ENCODE measurements at places on chromosomes 3 and 15.

GRCh38 chr3:45056608-45057301 lies 30.7 kb downstream of the CLEC3B start:
- DNase-seq: peak; percentile 64

- peak; percentile 57 for DNase-seq
Observed at GRCh38 chr3:186821429-186822387, 15.4 kb upstream of the RFC4 start.

DNA sequence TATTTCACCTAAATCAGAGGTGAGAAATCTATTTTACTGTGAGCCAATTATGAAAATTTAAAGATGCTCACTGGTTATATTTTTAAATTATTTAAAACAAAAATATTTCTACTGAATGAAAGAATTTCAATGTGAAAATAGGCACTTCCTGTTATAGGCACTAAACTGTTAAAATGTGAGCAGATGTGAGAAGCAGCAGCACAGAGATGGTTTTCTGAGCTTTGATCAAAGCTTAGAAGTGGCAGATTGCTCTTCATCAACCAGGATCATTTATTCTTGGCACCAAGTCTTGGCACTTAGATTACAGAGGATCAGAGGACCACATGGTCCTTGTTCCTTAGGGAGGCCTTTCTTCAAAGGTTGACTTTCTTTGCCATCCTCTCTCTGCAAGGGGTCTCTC lies 18.0 kb upstream of the TSC22D2 start:
- no peak for DNase-seq

DNA sequence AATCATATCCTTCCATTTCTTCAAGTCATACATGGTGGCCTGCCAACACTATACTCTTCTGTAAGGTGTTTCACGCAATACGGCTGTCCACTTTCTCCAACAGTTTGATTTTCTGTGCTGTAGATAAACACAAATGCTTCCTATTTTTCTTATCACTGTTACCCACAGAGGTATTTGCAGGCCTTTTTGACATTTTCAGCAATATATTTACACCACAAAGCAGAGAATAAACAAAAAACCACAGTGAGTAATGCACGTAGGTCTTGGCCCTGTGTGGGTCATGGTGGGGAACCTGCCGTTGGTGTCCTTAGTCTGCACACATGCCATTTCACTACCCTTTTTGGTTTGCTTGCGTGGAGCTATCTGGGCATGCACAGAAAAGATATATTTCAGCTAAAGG lies 59.5 kb downstream of the LRRC28 start:
- DNase-seq: no peak

DNA sequence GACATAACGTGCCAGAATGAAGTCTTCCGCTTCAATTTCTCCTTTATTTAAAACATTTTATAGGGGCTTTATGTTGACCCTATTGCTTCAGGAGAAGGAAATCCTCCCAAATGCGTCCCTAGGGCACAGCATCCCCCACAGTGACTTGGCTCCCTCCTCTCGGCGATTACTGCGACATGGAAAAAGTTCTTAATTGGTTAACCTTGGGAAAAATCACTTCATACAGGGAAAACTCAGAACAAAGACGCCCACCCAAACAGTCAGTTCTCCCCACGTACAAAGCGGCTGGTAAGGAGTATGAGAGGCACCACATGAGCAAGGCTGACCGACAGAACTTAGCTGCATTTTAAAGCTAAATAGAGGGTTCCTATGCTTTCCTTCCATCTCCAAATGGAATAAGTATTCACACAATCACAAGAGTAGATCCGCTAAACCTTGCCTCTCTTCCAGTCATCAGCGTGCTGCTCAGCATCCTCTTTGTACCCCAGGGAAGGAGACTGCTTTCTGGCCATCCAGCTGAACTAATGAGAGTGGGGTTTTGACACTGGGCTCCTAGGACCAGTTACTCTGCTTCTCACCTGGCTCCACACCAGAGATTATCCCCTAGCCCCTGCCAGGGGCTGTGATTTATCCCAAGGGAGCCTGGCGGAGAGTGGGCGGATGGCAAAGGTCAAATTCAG lies 415.3 kb upstream of the WNT5A start:
- DNase-seq: no peak

DNA sequence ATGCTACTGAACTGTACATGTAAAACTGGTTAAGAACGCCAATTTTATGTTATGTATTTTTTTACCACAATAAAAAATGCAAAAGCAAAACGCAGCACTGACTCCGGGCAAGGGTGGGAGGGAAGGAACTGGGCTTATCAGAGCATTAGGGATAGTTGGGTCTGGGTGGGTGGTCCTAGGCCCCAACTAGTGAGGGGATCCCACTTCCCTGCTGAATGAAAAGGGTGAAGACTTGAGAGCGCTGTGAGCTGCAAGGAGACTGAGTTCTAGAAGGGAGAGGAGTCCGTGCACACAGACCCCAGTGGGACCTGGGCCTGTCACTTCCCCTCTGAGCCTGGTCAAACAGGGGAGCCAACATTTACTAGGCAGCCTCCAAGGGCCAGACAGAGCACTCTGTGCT lies 98.6 kb downstream of the TPRA1 start:
- DNase-seq: no peak

DNA sequence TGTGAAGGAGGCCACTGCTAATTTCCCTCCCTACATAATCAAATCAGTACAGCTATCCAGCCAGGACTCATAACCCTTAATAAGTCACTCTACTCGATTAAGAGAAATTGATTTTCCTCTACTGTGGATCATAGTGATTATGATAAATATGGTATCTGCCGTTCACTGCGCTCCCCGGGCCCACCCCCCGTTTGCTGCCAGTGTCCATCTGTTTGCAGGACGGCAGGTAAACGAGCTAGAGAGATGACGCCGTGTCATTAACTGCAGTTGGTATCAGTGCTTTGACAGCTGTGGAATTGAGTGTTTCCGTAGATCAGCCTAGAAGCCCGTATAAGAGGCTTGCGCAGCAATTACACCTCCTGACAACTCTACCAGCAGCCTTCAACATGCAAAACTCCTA lies 94.9 kb downstream of the ROBO2 start:
- no peak for DNase-seq

- no peak for DNase-seq
Observed at GRCh38 chr3:51937611-51938450, 3.9 kb downstream of the RRP9 start.

DNA sequence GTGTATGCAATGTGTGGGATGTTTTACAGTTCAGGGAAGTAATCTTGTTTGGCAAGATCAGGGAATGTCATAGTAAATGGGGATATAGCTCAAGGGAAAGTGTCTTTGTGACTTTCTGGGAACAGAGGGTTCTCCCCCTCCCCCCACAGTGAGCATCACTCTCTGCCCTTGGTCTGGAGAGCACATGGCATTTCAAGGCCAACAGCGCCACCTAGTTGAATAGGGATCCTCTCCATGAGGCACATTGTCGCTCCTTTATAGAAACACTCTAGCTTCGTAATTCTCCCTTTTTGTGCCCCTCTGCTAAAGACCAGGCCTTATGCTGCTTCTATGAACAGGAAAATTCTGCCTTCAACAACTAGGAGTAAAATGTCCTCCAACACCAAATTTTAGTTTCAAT lies 37.1 kb upstream of the ARNT2 start:
- DNase-seq: peak; percentile 11

GRCh38 chr3:174862666-174863065 lies 3.5 kb downstream of the NAALADL2 start:
- DNase-seq: no peak

DNA sequence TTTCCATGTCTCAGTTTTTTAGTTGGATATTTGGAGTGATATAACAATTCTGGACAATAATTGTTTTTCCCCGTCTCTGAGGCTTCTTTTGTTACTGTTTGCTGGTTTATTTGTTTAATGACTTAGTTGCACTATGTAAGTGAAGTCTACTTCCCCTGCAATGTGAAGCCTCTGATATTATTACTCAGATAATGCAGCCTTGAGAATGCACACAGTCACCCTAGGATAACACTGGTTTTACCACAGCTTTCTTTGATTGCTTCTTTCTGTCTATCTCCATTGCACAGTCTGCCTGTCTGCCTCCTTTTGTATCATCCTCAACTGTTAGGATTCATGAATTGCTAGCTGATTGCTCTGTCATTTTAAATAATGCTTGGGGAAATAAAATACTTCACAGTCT lies 208.7 kb upstream of the ROBO1 start:
- DNase-seq: no peak

DNA sequence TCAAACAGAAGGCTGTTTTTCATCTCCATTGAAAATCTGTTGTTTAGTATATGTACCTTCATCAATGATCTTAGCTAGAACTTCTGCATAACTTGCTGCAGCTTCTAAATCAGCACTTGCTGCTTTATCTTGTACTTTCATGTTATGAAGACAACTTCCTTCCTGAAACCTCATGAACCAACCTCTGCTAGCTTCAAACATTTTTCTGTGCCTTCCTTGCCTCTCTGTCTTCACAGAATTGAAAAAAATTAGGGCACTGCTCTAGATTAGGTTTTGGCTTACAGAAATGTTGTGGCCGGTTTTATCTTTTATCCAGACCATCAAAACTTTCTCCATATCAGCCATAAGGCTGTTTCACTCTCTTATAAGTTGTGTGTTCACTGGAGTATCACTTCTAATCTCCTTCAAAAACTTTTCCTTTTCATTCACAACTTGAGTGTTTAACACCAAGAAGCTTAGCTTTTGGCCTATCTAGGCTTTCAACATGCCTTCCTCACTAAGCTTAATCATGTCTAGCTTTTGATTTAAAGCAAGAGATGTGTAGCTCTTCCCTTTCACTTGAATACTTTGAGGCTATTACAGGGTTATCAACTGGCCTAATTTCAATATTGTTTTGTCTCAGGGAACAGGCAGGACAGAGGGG lies 78.6 kb downstream of the IGSF11 start:
- DNase-seq: no peak

DNA sequence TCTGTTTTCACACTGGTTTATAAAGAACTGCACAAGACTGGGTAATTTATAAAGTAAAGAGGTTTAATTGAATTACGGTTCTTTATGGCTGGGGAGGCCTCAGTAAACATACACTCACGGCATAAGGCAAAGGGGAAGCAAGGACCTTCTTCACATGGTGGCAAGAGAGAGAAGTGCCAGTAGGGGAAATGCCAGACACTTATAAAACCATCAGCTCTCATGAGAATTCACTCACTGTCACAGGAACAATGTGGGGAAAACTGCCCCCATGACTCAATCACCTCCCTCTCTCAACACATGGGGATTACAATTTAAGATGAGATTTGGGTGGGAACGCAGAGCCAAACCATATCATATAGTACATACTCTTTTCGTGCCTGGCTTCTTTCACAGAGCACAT lies 42.4 kb downstream of the MAP2K1 start:
- peak; percentile 75 for DNase-seq

GRCh38 chr3:194102436-194102835 lies 33.5 kb upstream of the HES1 start:
- no peak for DNase-seq

- DNase-seq: no peak
Observed at GRCh38 chr15:99125061-99125891, 20.4 kb downstream of the SYNM start.

- DNase-seq: peak; percentile 56
Observed at GRCh38 chr3:129611812-129612533, 5.5 kb upstream of the PLXND1 start.

DNA sequence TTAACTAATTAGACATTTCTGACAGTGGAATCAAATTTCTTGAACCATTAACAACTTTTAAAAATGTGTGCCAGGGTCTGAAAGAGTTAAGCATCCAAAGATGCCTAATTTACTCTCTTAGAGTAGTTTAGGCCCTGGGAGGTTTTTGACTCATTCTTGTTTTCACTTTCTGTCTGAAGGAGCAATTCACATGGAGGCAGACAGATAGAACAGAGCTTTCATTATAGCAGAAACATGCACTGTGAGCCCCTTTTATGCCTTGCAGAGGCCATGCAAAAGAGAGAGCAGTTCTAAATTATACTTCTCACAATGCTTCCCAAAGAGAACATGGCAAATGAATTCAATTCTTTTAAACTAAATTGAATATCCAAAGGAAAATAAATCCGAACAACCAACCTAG lies 554.8 kb downstream of the MFSD1 start:
- no peak for DNase-seq

DNA sequence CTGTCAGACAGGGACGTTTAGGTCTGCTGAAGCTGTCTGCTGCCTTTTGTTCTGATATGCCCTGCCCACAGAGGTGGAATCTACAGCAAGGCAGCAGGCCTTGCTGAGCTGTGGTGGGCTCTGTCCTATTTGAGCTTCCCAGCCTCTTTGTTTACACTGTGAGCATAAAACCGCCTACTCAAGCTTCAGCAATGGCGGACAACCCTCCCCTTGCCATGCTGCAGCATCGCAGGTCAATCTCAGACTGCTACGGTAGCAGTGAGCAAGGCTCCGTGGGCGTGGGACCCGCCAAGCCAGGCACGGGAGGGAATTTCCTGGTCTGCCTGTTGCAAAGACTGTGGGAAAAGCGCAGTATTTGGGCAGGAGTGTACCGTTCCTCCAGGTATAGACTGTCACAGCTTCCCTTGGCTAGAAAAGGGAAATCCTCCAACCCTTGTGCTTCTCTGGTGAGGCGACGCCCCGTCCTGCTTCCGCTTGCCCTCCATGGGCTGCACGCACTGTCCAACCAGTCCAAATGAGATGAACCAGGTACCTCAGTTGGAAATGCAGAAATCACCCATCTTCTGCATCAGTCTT lies 71.4 kb downstream of the SPSB4 start:
- no peak for DNase-seq
